MV-4-11 (cell line): ENCODE measurements at places on chromosomes 4 and X.

GRCh38 chr4:99362768-99363167 is 10.2 kb upstream of the ADH1C start:
- DNase-seq: no peak

DNA sequence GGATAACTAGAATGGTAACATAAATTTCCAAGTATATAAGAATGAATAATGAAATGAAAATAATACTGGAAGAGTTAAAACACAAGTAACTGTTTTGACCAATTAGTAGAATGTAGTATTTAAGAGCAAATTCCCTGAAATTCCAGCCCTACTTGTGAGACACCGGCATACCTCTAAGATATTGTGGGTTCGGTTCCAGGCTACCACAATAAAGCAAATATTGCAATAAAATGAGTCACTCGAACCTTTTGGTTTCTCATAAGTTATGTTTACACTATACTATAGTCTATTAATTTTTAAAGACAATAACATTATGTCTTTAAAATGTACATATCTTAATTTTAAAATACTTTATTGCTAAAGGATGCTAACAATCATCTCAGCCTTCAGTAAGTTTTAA is 15.2 kb upstream of the IQCM start:
- DNase-seq: no peak

- DNase-seq: no peak
Observed at GRCh38 chr4:152309418-152309817, 226.5 kb downstream of the FBXW7 start.

GRCh38 chr4:74237425-74237966 is 70.8 kb upstream of the EPGN start:
- DNase-seq: no peak

DNA sequence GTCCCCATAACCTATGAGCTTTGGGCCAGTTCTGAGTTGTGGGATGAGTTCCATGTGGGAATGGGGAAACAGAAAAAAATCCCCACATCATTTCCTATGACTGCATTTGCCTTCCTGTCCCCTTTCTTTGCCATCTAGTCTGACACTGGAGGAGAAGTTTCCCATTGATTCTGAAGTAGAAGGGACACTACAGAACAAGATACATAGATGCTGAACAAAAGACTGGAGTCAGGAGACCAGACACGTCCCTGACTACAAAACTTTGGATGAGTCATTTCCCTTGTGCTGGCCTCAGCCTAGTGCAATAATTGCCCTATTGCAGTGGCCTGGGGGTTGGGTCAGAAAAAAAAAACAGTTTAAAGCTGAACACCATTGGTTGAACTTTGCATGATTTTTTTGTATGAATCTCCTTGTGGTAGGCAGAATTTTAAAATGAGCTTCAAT is 22.1 kb downstream of the BEX3 start:
- DNase-seq: peak; percentile 88

DNA sequence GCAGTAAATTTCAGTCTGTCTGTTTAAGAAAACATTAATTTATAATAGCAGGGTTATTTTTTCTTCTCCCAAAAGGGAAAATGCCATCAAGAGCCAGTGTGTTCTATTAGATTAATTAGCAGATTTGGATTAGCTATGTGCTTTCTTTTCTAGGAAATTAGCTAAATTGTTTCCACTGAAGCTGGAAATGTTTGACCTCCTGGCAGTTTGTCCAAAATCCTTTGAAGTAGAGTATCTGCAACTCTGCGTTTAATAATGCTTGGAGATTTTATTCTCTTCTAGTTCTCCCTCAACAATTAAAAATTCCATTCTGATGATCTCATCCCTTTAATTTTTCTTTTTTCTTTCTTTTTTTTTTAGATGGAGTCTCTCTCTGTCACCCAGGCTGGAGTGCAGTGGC is 27.1 kb upstream of the HOPX start:
- DNase-seq: no peak

- DNase-seq: no peak
Observed at GRCh38 chr4:661881-662761, 12.0 kb downstream of the ATP5ME start.

- DNase-seq: no peak
Observed at GRCh38 chr4:89898304-89898716, 3.7 kb downstream of the MMRN1 start.

GRCh38 chr4:153637201-153637600 is 46.9 kb upstream of the TLR2 start:
- DNase-seq: no peak

DNA sequence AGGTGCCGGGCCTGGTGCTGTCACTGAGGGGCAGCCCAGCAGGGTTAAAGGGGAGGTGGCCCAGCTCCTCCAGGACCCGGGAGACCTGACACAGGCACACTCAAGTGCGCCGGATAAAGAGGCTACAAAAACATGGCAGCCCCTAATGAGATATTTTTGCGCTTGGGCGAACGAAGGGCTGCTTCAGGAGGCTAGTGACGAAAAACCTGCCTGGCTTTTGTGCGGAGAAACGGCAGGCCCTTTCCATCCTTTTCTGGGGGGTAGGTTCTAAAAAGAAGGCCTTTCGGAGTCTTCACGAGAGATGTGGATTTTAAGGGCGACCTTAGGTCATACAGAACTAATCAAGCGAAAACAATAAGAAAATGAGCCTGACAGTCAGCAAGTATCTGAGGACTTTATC is 35.5 kb downstream of the HELT start:
- DNase-seq: no peak

DNA sequence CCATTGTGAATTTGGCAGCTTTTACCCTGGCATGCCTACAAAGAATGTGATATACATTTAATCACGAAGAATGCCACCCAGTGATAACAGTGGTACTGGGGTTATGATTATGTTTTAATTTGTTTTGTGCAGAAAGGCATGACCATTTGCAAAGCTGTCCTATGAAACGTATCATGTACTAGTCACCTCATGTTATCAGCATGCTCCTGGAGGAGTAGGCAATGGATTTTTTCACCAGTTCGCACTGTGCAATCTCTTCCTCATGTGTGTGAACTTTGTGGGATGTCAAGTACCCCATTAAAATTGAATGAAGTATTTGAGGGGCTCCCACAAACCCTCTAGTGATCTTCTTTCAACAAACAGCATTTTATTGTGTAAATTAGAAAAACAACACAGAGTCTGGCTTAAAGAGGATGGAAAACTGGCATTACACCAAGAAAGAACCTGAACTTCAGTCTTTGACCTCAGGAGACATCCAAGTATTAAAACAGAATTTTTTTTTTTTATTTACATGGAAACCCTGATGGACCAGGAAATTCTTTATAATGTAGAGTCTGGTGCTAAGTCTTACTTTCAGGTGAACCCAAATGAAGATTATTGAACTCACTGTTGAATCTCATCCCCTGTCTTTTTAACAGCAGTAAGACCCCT is 200.6 kb upstream of the PGRMC2 start:
- no peak for DNase-seq

DNA sequence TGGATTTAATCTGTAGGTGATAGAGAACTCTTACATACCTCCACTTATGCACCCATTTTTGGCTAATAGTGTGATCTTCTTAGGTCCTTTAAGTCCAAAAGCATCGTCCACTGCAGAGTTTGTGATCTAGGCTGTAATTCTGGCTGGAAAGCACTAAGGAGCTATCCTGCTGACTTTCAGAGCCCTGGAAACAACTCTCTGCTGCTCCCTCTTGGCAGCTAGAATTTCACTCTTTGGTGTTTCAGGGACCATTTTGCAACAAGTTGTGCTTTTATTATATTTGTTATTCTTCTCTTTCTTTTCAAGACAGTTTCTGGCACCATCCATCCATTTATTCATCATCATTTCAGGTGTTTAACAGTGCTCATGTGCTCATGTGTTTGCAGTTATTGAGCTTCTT is 130.0 kb downstream of the RBM46 start:
- peak; percentile 52 for DNase-seq

DNA sequence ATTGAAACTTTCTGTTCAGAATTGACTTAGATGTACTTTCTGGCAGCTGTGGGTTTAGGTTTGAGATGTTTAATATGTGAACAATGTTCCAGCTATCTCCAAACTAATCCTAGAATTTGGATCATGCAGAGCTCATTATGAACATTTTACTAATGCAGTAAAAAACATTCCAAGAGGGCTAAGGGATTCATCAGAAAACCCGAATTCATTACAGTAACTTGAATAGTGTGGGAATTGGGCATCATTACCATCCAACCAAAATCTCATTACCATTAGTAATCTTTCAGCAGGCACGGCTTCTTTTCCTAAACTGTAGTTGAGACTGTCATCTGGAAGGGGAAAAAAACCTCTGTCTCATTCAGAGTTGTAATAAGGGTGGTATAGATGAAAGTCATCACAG is 91.0 kb downstream of the LIMCH1 start:
- no peak for DNase-seq

GRCh38 chr4:87117051-87117731 is 103.2 kb downstream of the KLHL8 start:
- DNase-seq: no peak

GRCh38 chr4:6714954-6715353 is 1.0 kb upstream of the BLOC1S4 start:
- DNase-seq: peak; percentile 82

DNA sequence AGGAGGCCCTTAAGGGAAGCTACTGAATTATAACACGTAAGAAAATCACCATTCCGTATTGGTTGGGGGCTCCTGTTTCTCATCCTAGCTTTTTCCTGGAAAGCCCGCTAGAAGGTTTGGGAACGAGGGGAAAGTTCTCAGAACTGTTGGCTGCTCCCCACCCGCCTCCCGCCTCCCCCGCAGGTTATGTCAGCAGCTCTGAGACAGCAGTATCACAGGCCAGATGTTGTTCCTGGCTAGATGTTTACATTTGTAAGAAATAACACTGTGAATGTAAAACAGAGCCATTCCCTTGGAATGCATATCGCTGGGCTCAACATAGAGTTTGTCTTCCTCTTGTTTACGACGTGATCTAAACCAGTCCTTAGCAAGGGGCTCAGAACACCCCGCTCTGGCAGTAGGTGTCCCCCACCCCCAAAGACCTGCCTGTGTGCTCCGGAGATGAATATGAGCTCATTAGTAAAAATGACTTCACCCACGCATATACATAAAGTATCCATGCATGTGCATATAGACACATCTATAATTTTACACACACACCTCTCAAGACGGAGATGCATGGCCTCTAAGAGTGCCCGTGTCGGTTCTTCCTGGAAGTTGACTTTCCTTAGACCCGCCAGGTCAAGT is 6.9 kb upstream of the MSANTD1 start:
- DNase-seq: no peak

DNA sequence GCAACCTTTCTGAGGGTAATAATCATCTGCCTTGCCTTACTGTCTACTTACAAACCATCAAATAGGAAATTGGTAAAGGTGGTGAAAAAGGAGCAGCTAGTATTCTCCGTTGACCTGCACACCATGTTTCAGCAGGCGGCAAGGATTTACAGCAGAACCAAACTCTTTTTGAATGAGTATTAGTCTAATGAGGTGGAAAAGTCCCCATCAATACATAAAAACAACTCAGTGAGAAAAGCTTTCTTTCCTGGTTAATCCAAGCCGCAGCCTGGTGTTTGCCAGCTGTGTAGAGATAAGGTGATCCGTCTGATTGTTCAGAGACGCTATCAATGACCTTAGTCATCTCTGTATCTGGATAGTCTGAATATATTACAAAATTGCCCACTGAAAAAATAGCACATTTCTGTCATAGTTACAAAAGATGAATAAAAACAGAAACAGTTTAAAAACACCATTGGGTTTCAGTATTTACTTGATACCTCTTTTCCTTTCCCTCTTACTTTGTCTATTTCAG is 110.4 kb upstream of the TBC1D9 start:
- no peak for DNase-seq

- DNase-seq: no peak
Observed at GRCh38 chrX:93461060-93461459, 212.3 kb downstream of the NAP1L3 start.

DNA sequence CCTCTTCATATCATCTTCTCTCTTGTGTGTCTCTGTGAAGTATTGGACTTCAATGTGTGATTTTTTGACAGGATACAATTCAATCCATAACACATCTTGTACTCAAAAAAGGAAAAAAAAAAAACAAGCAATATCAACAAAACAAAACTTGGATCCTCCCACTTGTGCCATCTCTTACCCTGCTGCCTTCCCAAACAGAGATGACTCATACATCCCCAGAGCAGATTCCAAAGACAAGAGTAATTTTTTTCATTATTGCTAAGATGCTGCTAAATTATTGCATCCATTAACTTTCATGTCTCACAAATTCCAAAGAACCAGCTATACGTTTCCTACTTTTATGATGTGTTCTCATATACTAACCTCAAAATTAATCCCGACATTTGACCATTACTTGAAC is 479.2 kb downstream of the GBA3 start:
- no peak for DNase-seq

DNA sequence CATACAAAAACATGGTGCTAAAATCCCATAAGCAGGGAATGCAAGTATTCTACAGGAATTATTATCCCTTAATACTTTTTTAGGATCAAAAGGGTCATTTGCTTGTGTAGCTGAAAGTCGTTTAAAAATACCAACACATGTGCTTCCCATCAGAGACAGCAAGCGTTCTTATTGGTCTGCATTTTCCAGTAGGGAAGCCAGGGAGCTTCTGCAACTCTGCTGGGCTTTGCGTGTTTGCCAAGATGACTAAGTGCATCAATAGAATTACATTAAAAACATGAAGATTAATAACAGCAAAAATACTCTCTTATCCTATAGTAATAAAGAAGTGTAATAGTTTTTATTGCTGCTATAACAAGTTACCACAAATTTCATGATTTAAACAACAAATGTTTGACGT is 111.2 kb downstream of the QDPR start:
- DNase-seq: no peak

DNA sequence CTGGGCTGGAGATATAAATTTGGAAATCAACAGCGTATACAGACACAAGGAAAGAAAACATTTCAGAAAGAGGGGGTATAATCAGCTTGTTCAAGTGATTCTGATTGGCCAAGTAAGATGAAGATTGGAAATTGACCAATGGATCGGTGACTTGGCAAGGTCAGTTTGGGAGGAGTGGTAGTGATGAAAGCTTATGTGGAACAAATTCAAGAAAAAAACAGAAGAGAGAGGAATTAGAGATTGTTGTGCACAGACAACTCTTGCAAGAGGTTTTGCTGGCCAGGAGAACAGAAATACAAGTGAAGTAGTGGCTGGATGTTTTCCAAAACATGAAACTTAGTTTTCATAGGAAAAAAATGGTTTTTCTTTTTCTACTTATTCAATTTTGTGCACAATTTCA is 16.3 kb downstream of the CD38 start:
- no peak for DNase-seq

- DNase-seq: no peak
Observed at GRCh38 chrX:133437356-133437755, 22.1 kb upstream of the GPC4 start.

GRCh38 chr4:77148078-77148477 is 8.9 kb upstream of the CCNG2 start:
- peak; percentile 37 for DNase-seq

- DNase-seq: no peak
Observed at GRCh38 chr4:182203872-182204411, 39.3 kb upstream of the TENM3 start.

GRCh38 chr4:25703731-25704388 is 48.2 kb downstream of the SLC34A2 start:
- DNase-seq: no peak

- no peak for DNase-seq
Observed at GRCh38 chr4:114773339-114773738, 174.7 kb downstream of the UGT8 start.

GRCh38 chr4:47519239-47519883 is 34.3 kb downstream of the ATP10D start:
- peak; percentile 64 for DNase-seq

GRCh38 chr4:6573986-6574746 is 823 bp upstream of the MAN2B2 start:
- no peak for DNase-seq

GRCh38 chr4:177308847-177309521 is 690 bp upstream of the NEIL3 start:
- DNase-seq: peak; percentile 69

GRCh38 chr4:100244347-100244746 is 54.1 kb upstream of the DDIT4L start:
- DNase-seq: no peak
